Cerebellar cortex (tissue), 1 donor: ENCODE measurements at places on chromosomes 12 and 14.

GRCh38 chr14:79050787-79051727 is 880.9 kb downstream of the NRXN3 start:
- peak; percentile 21 for DNase-seq

- DNase-seq = peak; percentile 70
These were observed 9.0 kb downstream of the RPS6KL1 start for GRCh38 chr14:74913986-74914573.

GRCh38 chr12:124531281-124531745 is 36.1 kb downstream of the NCOR2 start:
- no peak for DNase-seq

DNA sequence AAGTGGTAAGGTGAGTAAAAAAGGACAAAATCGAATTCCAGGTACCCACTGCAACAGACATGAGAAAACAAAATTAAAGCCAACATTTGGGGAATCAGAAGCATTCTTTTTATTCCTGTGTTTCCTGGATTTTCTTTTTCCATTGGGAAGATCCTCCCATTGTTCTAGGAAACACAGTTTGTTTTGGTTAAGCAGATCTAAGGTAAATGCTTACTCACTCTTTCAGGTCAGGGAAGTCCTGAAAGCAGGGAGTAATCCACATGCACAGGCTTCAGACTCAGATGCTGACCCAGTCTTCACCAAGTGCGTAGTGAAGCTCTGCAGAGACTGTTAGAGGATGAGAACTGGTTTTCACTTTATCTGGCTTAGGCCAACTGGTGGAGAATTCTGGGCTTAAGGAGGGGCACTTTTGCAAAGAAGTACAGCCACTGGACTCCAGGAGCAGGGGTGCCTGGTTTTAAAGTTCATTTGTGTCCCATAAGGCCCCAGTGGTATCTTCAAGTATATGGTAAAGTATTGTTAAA is 57.7 kb downstream of the RPAP3 start:
- no peak for DNase-seq

DNA sequence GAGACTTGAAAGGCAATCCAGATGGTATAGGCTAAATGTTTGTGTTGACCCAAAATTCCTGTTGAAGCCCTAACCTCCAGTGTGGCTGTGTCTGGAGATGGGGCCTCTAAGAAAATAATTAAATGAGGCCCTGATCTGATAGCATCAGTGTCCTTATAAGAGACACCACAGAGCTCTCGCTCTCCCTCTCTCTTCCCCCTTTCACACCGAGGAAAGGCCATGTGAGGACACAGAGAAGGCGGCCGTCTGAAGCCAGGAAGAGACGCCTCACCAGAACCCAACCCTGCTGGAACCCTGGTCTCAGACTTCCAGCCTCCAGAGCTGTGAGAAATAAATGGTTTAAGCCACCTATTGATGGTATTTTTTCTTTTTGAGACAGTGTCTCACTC is 87.5 kb downstream of the SCARB1 start:
- no peak for DNase-seq

DNA sequence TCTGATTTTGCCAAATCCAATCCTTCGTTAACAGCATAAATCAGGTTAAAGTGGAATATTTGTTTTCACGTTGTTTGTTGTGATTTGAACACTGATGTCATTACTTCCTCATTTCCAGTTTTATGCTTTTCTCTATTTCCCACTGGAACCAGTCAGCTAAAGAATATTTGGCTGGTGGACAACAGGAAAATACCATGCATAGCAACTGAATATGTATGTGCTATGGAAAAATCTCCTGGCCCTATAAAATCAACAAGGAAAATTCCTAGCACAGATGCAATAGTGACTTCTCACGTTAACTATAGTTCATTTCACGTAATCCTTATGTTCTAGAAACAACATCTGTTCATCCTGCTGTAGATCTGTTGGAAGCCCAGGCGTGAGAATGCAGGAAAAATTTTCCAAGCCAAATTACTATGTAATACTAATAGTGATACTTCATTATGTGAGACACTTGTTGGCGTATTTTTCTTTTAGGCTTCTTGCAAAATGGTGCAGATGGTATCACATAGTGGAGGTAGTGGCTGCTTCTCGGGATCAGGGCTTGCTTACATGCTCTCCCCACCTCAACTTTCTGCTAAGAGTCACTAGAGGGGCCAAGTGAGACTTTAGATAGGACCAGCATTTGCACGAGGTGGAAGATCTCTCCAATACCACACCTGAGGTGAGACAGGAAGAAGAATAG is 86.3 kb upstream of the USP44 start:
- no peak for DNase-seq

DNA sequence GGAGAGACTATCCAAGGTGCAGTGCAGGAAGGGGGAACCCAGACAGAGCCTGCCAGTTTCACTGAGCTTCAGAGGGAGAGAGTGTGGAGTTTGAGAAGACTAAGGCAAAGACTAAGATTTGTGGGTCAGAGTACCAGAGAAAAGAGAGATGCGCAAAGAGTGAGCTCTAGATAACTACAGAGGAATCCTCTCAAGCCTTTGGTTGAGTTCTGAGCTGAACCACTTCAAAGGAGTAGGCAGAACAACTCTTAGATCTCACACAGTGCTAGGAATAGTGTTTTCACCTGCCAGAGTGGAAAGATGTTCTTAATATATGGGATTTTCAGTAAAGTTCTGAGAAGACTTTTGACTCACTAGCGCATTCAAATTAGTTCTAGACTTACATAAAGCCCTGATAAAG is 10.7 kb upstream of the M6PR start:
- no peak for DNase-seq

- DNase-seq = no peak
These were observed 44.9 kb downstream of the SYNE2 start for GRCh38 chr14:63897721-63898163.

- no peak for DNase-seq
These were observed 49.1 kb upstream of the PTPRB start for GRCh38 chr12:70686299-70686698.

DNA sequence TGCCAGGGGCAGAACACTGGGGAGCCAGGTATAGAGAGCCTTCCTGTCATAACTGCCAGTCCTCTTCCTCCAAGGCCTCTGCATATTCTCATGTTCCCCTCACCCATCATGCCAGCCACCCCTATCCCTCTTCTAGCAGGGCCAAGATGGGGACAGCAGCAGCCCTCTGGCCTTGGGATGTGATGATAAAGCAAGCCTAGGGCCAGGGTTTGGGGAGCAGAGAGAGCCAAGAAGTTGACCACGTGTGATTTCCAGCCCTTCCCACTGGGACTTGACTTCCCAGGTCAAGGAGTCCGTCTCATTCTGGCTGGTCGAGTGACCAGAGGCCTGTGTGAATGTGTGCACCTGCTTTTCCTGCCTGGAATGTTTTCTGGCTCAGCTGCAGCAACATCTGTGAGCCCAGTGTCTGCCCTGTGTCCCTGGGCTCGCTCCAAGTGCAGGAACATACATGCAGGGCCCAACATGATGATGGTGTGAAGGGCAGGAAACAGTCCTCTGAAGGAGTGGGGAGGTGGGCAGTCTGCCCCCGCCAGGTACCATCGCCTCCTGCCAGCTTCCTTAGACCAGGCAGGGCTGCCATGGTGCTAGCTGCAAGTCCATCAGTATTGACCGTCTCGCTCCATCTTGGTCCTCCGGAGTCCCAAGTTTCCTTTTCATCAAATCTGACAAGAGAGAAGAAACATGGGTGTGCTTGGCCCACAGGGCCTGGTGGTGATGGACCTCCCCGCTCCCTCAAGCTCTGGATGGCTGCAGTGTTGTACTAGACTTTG is 21.0 kb downstream of the VASH1 start:
- no peak for DNase-seq

- no peak for DNase-seq
These were observed 95.6 kb downstream of the DAAM1 start for GRCh38 chr14:59284059-59284458.

DNA sequence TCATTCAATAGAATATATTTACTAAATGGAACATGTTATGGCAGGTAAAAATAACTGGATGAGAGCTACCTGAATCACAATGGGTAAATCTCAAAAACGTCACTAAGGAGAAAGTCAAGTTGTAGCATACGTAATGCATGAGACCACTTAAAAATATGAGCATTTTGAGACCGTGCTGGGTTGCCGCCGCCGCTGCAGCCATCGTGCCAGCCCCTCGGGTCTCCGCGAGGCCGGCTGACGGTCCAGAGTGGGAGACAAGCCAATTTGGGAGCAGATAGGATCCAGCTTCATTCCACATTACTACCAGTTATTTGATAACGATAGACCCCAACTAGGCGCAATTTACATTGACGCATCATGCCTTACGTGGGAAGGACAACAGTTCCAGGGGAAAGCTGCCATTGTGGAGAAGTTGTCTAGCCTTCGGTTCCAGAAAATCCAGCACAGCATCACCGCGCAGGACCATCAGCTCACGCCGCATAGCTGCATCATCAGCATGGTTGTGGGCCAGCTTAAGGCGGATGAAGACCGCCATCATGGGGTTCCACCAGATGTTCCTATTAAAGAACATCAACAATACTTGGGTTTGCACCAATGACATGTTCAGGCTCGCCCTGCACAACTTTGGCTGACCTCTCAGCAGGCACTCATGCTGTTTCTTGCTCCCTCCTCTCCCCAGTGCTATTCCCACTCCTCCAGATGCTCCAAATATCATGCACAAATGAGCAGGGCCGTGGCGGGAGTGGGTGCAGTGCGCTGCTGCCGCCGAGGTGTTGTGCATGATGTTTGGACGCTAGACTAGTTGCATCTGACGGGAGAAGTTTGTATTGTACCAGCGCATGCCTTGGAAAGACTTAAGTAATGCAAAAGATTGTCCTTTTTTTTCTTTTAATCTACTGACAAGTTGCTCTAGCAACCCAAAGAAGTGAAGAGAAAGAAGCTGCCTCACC is 6.3 kb upstream of the BRMS1L start:
- DNase-seq = no peak

DNA sequence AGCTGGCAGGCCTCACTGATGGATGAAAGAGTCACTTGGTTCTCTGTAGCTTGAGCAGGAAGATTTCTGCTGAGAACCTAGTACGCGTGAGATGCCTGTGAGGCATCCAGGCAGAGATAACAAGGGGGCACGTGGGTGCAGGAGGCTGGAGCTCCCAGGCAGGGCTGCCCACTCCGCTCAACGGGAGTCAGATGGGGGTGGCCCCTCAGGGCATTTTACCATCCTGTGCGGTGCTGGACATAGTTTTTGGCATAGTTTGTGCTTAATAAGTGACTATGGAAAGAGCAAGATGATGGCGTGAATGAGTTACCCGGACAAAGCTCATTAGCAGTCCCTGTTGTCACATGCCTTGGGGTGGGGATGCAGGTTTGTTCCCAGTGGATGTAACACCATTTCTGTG is 182.8 kb downstream of the TSPAN9 start:
- no peak for DNase-seq

- DNase-seq = no peak
These were observed 11.9 kb downstream of the STYX start for GRCh38 chr14:52741865-52742264.

- DNase-seq = no peak
These were observed 269.6 kb downstream of the ADGRD1 start for GRCh38 chr12:131223171-131223761.

- DNase-seq = no peak
These were observed 67.8 kb downstream of the CD163L1 start for GRCh38 chr12:7376196-7376595.

- DNase-seq = no peak
These were observed 1139.1 kb upstream of the TMEM132C start for GRCh38 chr12:127127897-127128296.

- no peak for DNase-seq
These were observed 34.1 kb downstream of the ITGA7 start for GRCh38 chr12:55673638-55674037.

DNA sequence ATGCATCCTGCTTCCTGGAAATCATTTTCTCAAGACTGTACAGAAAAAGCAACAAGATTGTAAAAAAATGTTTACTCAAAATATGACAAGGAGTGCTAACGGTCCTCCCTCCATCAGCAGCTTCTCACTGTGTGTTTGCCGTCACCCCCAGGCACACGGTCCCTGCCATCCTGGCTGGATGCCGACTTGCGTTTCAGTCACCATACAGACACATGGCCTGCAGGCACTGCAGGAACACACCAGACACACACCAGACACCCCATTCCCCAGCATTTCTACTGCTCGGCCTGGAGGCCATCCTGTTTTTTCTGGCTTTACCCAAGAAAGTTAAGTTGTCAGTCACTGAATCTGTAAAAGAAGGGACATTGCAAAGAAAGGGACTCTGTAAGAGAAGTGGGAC is 10.8 kb downstream of the KCNK10 start:
- DNase-seq = peak; percentile 58

DNA sequence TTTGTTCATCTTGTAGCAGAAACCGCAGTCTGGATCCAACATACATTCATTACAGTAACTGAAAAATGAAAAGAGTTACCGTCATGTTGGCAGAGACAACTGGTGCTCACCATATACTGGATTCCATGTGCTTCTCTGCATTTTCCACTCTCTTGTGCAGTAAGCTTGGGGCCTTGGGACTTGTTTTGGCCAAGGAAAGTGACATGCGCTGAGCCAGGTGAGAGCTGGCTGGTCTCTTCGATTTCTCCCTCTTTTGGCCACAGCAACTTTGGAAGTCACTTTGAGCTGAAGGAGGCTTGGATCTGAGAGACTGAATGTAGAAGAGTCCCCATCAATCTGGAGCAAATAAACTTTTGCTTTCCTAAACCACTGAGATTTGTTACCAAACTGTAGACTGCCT is 210.6 kb upstream of the ABCD2 start:
- no peak for DNase-seq

DNA sequence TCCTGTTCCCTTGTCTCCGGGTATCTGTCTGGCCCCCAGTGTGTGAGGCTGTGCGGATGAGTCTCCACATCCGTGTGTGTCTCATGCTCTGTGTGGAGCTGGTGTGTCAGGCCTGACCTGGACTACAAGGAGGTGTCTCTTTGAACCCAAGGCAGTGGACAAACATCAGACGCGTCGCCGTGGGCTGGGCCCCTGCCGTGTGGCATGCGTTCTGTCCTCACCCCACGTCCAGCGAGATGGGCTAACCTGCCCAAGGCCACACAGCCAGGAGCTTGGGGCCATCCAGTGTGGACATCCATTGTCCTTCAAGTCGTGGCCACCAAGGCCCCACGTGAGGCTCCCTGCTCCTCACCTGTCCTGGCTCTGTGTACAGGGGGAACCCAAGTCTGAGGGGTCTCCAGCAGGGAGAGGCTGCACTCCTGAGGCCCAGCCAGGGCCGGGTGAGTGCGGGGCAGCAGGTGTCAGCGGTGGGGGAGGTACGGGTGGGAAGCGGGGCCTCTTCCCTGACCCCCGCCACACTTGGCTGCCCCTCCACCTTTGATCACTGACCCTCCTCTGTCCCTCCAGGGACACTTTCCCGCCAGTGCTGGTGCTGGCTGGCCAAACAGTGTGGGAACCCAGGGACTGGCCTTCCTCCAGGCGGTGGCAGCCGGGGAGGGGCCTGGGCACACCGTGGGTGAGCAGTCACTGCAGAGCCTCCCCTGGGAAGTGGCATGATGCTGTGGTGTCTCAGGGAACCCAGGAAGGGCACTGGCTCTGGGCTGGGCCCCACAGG is 48.5 kb downstream of the CYP46A1 start:
- DNase-seq = no peak

GRCh38 chr12:121004253-121004815 is 12.0 kb downstream of the C12orf43 start:
- DNase-seq = no peak

DNA sequence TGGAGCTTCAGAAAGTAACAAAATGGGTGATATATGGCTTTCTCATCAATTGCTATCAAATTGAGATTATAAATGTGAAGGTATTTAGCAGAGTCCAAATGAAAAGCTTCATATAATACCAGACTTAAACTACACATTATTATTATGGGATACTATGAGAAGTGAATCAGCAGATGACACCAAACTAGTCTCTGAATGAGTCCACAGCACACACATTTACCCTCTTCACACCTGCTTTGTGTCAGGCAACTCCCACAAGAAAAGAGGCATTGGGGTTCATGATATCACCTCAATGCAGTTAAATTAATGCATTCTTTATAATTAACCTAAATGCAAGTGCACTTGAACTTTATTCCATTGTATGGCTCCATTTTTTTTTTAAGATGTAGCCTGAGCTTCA is 330.5 kb downstream of the BCL11B start:
- no peak for DNase-seq
